M059J (cell line): ENCODE measurements at places on chromosomes 2 and 18.
A peak's percentile ranks its signal among the peaks of the same experiment; 100 is the strongest.

GRCh38 chr2:37379881-37380296, 35.5 kb downstream of the QPCT start:
- DNase-seq: peak; percentile 86

- peak; percentile 84 for DNase-seq
Measured at GRCh38 chr2:233209533-233210171, 41.8 kb upstream of the ATG16L1 start.

DNA sequence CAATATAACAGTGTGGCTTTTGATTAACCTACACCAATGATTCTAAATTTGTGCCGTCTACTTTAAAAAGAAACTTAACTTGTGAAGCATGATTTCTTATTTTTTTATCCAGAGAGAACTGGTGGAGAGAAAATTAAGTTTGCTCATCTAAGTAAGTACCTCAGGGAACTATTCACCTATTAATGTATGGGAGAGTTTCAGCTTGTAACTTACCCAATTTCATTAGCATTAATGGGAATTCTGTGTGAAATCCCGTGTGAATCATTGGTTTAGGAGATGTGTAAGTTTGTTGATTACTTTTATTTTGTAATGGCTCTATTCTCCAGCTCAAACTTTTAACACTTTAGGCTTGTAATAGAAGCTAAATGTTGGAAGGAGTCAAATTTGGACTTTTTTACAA, 1061.5 kb downstream of the TDRD15 start:
- no peak for DNase-seq

DNA sequence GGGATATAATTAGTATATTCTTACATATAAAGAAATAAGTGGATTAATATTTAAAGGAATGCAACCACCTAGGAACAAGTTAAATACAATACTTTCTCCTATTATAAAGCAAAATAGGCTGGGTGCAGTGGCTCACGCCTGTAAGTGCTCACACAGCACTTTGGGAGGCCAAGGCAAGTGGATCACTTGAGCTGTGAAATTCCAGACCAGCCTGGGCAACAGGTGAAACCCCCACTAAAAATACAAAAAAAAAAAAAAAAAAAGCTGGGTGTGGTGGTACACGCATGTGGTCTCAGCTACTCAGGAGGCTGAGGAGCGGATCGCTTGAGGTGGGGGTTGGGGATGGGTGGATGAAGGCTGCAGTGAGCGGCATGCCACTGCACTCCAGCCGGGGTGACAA, 286.2 kb upstream of the EPC2 start:
- no peak for DNase-seq

GRCh38 chr2:147398996-147399395, 445.8 kb upstream of the ACVR2A start:
- no peak for DNase-seq

- DNase-seq: peak; percentile 32
Measured at GRCh38 chr2:153074207-153074606, 355.8 kb downstream of the ARL6IP6 start.

DNA sequence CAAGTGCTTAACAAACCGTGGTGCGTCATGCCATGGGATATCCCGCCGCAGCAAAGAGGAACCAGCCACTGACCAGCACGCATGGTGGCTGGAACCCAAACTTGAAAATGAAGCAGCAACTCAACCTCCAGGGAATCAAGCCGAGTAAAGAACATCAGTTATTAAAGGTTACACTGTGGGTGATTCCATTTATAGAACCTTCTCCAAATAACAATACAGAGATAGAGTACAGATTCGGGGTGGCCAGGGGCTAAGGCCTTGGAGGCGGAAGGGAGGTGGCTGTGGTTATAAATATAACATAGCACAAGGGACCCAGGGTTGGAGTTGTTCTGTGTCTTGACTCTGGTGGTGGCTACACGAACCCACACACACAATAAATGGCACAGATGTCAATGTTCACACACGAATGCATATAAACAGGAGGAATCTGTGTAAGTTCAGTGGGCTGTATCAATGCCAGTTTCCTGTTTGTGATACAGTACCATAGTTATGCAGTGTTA, 123.1 kb downstream of the EIPR1 start:
- DNase-seq: no peak

GRCh38 chr2:160942476-160943142, 217.6 kb upstream of the TANK start:
- no peak for DNase-seq

- no peak for DNase-seq
Measured at GRCh38 chr2:97953853-97954252, 41.9 kb downstream of the TMEM131 start.

- DNase-seq: no peak
Measured at GRCh38 chr2:68223419-68223818, 28.9 kb downstream of the PPP3R1 start.

- DNase-seq: no peak
Measured at GRCh38 chr2:151777935-151778334, 43.7 kb upstream of the NEB start.

DNA sequence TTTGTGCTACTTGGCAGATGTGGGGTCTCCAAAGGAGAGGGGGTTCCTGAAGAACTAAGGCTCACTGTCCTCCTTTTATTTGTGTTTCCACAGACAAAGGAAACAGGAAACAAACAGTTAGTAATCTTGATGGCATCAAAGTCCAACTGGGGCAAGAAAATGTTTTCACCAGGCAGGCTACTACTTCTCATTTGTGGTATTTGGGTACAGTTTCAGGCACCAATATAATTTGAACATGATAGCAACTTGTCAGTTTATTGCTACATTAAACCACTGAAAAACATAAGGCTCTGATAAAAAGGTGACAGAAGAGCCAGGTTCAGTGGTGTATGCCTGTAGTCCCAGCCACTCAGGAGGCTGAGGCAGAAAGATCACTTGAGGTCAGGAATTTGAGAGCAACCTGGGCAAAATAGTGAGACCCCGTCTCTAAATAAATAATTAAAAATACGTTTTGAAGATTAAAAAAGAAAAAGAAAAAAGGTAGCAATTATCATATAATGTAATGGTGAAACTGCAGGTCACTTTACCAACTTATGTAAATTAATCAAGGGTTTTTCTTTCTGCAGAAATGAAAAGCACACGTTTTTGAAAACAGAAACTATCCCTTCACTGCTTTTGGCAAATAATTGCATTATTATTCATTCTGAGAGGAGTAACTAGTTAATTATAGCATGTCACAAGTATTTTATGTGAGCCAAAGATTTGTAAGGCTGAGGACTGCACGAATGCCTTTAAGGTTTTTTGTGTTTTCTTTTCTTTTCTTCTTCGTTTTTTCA, 157.5 kb upstream of the CAVIN2 start:
- DNase-seq: no peak

DNA sequence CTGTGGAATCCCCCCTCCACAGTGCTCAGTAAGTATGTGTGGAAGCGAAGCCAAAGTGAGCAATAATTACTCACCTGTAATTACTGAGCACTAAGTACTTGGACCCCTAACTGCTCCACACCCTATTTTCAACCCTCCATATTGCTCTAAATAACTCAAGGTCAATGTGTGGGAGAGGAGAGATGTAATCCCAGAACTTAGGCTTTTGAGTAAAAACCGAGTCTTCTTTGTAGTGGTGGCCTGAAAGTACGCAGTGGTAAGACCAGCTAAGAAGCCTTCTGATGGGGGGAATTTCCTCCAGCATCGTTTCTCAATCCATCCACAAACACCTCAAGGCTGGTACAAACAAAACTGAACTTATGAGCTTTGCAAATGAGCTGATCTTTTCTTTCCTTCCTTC, 551.6 kb downstream of the ZEB2 start:
- DNase-seq: no peak

GRCh38 chr2:72095364-72095763, 52.3 kb downstream of the CYP26B1 start:
- no peak for DNase-seq

GRCh38 chr2:206614811-206615210, 27.5 kb upstream of the FAM237A start:
- peak; percentile 92 for DNase-seq

GRCh38 chr2:43219383-43220228, 6.8 kb downstream of the ZFP36L2 start:
- DNase-seq: peak; percentile 87

- DNase-seq: no peak
Measured at GRCh38 chr2:38271697-38272096, 105.4 kb downstream of the ATL2 start.

GRCh38 chr2:217204358-217204757, 344.5 kb upstream of the TNP1 start:
- peak; percentile 71 for DNase-seq

- DNase-seq: no peak
Measured at GRCh38 chr2:206080927-206081326, 5.0 kb downstream of the INO80D start.

DNA sequence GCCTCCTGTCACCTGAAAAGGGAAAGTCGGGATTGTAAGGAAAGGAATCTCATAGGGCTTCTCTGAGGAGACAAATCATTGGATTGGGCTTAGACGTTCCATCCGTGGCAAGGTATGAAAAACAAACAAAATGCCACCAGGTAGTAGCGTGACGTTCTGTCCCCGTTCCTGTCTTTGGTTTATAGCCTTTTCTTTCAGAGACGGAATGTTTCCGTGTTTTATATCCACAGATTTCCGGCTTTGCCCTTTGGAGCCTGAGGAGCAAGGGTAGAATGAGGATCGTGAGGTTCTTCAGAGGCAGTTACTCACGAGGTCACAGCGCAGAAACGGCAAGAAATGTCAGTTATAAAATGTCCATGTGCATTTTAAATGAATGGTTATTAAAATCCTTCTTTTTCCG, 118.3 kb downstream of the TMEM18 start:
- no peak for DNase-seq

DNA sequence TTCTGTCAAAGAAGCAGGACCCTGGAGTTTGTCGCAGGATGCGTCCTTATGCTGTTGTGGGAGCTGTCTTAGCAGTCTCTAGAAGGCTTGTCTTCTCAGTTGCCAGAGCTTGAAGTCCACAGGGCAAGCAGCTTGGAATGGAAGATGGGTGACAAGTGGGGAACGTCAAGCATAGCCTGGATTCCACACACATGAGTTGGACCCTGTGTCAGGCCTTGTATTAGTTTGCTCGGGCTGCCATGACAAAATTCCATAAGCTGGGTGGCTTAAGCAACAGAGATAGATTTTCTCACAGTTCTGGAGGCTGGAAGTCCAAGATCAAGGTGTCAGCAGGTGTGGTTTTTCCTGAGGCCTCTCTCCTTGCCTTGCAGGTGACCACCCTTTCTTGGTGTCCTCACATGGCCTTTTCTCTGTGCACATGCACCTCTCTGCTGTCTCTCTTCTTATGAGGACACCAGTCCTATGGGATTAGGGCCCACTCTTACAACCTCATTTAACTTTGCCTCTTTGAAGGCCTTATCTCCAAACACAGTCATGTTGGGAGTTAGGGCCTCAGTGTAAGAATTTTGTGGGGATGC, 51.3 kb downstream of the THNSL2 start:
- DNase-seq: no peak

DNA sequence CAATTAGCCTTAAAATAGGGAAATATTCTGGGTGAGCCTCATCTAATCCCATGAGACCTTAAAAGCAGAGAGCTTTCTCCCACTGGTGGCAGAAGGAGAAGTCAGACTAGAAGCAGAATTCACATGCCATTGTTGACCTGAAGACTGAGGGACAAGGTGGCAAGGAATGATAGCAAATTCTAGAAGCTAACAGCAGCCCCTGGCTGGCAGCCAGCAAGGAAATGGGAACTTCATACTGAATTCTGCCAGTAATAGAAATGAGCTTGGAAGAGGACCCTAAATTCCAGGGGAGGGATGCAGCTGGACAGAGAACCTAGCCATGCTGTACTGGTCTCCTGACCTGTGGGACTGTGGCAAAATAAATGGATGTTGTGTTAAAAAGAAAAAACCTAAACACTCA, 19.5 kb downstream of the B3GNT7 start:
- DNase-seq: no peak

GRCh38 chr2:134911400-134911785, 7.2 kb upstream of the CCNT2 start:
- DNase-seq: peak; percentile 31

DNA sequence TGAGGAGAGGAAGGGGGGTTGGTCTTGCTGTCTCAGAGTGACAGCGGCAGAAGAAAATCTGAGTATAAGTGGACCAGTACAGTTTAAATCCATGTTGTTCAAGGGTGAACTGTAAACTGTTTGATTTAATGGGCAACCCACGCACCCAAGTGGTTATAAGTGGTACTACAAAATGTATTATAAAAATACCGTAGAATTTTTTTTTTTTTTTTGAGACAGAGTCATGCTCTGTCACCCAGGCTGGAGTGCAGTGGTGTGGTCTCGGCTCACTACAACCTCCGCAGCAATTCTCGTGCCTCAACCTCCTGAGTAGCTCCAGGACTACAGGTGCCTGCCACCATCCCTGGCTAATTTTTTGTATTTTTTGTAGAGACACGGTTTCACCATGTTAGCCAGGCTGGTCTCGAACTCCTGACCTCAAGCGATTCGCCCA, 2.1 kb upstream of the CHCHD5 start:
- peak; percentile 70 for DNase-seq

DNA sequence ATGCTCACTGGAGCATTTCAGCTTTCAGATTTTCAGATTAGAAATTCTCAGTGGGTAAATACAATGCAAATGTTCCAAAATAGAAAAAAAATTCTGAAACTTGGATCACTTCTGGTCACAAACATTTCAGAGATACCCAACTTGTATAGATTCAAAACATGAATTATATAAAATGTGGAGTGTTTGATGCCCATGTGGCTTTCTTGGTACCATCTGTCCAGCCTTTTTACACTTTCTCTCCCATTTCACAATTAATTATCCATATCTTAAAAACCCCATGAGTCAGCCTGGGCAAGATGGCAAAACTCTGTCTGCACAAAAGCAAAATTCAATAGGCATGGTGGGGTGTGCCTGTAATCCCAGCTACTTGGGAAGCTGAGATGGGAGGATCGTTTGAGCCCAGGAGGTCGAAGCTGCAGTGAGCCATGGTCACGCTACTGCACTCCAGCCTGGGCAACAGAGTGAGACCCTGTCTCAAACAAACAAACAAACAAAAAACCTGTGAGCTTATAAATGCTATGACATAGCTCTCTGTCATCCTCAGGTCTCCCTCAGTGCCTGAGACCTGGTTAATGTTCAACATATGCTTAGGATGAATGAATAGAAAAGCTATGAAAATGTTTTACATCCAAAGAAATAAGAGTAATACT, 146.3 kb upstream of the TTC39C start:
- no peak for DNase-seq

- DNase-seq: no peak
Measured at GRCh38 chr2:26892922-26893524, 45.1 kb downstream of the DPYSL5 start.

- no peak for DNase-seq
Measured at GRCh38 chr2:57448816-57449215, 597.8 kb upstream of the VRK2 start.

- DNase-seq: no peak
Measured at GRCh38 chr2:189579585-189580186, 900 bp downstream of the SLC40A1 start.
